ENCODE measurements at places on chromosomes 11 and 22.

- DNase-seq, result no peak
Observed at GRCh38 chr11:94142308-94143281, 14.0 kb downstream of the PANX1 start.

GRCh38 chr11:13291800-13292199, 14.2 kb downstream of the BMAL1 start:
- DNase-seq, result no peak

- no peak for DNase-seq
Observed at GRCh38 chr11:65529475-65530156, 4.7 kb downstream of the SCYL1 start.

- DNase-seq, result no peak
Observed at GRCh38 chr11:125873881-125874555, 13.4 kb upstream of the HYLS1 start.

GRCh38 chr22:46579751-46580449, 40.3 kb upstream of the GRAMD4 start:
- DNase-seq, result no peak

- no peak for DNase-seq
Observed at GRCh38 chr11:1978720-1979473, 18.7 kb downstream of the H19 start.

GRCh38 chr11:32101791-32102190, 10.9 kb downstream of the RCN1 start:
- no peak for DNase-seq

DNA sequence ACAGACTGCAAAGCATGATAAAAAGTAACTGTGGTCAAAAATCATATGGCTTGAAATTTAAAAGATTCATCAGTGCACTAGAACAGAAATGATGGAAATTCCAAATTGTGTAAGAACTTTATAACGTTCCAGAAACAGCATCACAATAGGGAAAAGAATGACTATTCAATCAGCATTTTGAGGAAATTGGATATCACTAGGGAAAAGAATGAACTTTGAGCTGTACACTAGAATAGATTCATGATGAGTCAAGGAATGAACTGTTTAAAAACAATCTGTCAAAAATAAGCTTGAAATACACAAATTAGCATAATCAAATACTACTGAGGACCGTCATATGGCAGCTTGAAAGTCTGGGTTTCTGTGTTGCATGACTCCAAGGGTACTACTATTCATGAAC, 20.5 kb upstream of the HEPHL1 start:
- DNase-seq, result no peak

DNA sequence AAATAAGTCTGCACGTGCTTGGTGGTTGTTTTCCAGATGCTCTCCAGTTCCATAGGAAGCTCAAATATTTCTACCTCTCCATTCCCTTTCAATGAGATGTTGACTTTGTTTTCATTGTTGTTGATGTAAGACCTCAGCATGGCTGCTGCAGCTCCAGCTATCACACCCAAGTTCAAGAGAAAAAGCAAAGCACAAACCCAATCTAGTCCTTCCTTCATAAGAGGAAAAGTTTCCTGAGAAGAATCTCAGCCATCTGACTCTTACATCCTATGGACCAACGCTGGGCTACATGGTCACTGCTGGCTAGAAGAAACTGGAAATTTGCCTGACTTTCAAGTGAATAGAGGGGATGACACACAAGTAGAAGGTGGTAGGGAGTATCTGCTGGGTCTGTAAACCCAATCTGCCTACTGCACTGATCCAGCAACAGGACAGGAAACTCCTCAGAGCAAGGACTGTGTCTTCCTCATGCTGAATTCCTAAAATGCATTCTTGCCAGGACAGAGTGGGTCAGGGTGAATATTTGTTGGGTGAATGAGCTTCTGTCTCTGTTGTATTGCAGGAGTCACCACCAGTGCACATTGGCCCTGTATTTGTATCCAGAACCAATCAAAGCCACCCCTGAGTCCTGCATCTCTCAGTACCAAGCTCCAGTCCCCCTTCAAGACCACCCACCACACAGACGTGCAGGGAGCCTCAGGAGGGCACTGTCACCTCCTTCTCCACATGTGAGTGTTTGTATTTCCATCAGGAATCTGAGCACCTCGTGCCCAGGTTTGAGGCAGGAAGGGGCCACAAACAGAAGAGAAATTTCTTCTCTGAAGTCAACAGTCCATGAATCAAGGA, 118.0 kb upstream of the IGLL5 start:
- no peak for DNase-seq

DNA sequence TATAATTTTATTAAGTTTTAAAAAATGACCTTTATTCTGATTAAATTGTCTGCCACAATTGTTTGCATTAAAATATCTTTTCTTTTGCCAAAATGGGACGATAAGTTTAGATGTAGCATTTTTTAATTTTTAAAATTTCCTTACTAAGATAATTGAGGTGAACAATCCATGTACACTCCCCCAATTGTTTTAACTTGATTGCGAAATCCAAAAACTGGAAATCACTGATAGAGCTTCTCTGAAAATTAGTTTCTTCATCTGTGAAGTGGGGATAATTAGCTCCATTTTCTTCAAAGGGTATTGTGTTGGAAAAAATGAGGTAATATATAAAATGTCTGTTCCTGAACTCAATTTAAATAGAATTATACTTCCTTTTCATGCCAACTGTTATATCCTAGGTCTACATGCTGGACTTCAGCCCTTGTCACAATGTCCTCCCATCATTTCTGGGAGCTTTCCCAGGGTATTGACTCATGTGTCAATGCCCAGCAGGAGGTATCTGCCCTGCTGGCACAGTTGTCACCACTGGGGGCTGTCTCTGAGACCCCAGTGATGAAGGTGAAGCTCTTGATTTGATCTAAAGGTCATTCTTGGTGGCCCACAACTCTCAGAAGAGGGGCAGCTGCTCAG, 28.7 kb upstream of the NAV2 start:
- no peak for DNase-seq

DNA sequence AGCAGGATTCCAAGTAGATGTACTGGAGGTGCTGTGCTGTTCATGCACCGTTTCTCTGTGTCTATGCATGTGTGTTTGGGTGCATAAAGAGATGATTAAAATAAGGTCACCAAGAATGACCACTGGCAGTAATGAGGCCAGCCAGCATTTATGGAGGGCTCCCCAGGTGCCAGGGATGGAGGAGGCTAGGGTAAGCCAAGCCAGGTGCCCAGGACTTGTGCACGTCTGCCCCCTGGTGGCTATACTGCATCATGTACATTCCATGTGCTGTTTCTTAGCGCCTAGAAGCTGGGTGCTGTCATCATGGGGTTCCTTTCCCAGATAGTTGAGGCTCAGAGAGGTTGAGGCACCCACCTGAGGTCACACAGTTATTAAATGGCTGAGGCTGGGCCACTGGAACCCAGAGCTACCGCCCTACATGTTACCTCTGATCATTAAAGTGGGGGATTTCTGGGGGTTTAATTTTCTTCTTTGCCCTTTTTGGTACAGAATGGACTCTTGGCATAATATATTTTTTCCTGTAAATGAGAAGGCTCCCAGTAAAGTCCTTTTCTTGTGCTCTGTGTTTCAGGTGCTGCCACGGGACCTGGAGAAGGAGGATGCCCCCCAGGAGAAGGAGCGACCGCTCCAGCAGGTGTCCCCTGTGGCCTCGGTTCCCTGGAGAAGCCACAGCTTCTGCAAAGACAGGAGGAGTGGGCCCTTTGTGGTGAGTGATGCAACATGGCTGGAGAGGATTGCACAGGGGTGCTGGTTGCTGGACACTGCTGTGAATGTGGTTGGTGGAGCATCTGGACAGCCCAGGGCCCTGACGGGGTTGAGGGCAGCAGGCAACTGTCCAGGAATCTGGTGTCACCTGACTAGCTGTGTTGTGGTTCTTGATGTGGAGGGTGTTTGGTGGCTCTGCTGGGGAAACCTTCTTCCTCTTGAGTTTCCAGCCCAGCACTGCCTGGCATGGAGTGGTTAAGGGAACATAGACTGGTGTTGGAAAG, 96.4 kb downstream of the KIAA1671 start:
- peak; percentile 78 for DNase-seq

GRCh38 chr22:21444701-21445436, 22.3 kb upstream of the TMEM191C start:
- no peak for DNase-seq

- no peak for DNase-seq
Observed at GRCh38 chr11:104682206-104682605, 216.1 kb downstream of the CASP12 start.

GRCh38 chr22:32200752-32201151, 4.1 kb downstream of the RFPL2 start:
- DNase-seq, result no peak

- DNase-seq, result no peak
Observed at GRCh38 chr11:123139206-123139605, 55.8 kb downstream of the CLMP start.

- no peak for DNase-seq
Observed at GRCh38 chr22:22761606-22761962, 117.2 kb downstream of the GGTLC2 start.

DNA sequence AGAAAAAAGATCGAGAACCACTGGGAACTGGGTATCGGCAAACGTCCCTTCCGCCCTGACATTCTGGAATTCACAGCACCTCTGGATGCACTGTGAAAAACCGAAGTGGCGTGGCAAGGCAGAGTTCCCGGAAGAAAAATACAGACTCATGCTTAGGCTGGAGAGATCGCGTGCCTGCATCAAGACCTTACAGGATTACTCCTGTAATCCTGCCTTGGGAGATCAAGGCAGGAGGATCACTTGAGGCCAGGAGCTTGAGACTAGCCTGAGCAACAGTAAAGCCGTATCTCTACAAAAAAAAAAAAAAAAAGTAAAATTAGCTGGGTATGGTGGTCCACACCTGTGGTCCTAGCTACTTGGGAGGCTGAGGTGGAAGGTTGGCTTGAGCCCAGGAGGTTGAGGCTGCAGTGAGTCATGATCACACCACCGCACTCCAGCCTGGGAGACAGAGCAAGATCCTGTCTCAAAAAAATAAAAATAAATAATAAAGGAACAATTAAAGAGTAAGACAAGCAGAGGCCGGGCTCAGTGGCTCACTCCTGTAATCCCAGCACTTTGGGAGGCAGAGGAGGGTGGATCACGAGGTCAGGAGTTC, 19.9 kb upstream of the TEF start:
- no peak for DNase-seq

GRCh38 chr11:44837661-44838060, 110.9 kb downstream of the TSPAN18 start:
- no peak for DNase-seq

DNA sequence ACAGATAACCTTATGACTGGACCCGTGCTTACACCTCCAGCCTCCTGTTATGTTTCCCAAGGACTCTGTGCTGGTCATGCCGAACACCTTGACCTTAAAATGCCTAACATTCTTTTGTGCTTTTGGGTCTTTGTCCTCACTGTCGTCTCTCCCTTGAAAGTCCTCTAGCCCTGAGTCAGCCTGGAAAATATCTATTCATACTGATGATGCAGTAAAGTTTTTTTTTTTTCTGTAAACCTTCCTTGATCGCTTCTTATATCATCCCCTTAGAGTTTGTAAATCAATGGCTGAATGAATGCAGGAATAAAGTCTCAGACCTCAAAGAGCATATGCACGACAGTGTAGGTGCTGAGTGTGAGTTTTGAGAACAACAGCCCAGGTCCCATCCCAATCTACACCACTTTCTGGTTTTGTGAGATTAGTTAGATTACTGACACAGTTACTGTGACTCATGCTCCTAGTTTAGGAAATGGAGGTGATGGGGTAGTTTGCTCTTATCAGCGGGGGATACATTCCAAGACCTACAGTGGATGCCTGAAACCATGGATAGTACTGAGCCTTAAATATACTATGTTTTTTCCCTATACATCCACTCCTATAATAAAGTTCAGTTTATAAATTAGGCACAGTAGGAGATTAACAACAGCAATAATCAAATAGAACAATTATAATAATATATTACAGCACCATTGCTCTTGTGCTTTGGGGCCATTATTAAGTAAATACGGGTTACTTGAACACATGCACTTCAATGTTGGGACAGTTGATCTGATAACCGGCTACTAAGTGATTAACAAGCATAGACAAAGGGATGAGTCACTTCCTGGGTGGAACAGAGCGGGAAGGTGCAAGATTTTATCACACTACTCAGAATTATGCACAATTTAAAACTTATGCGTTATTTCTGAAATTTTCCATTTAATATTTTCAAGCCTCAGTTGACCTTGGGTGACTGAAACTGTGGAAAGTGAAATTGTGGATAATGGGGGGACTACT, 8.6 kb downstream of the TCN1 start:
- no peak for DNase-seq

DNA sequence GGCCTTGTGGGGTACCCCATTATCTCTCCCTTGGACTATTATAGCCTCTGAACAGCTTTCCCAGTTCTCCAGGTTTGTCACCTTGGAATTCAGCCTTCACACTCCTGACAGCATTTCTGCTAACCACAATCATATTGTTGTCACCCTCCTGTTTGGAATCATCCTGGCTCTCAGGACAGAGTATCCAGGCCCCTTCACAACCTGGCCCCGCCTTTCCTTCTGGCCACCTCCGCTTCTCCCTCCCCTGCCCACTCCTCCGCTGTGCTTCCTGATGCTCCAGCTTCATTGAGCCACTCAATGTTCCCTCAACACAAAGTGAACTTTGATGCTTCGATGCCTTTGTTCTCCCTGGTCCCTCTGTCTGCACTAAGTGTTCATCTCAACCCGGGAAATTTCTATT, 3.1 kb downstream of the GPR83 start:
- no peak for DNase-seq

GRCh38 chr11:8477151-8477550, 116.9 kb downstream of the STK33 start:
- DNase-seq, result no peak

- no peak for DNase-seq
Observed at GRCh38 chr11:128467041-128467440, 120.3 kb downstream of the ETS1 start.

DNA sequence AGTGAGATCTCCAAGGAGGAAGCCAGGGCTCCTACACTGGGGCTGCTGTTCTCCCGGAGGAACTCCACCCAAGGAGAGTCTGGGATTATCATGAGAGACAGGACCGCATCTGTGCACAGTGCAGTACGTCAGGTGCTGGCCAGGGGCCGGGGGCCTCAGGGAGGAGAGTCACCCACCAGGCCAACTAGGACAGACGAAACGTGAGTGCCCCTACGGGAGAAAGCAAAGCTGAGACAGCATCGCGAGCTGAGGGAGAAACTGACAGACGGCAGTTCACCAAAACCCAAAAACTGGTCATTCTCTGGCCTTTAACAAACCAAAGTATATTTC, 273.4 kb downstream of the BRD1 start:
- DNase-seq, result no peak

DNA sequence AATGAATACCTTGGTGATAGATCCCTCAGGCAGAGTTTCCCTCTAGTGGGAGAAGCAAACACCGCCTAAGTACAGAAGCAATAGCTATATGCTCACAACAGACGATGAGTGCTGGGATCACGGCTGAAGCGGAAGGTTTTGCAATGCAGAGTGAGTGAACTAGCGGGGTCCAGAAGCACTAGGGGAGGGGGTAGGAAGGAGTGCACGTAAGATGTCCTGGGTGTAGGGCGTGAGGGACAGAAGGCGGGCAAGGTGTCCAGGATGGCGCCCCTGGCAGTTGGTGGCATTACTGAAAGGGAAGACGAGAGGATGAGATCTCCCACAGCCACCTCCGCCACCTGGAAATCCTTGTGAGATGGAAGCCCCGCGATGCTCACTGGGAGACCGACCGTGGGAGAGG, 81.0 kb downstream of the ETS1 start:
- DNase-seq, result no peak

- no peak for DNase-seq
Observed at GRCh38 chr11:49316180-49316579, 107.8 kb upstream of the FOLH1 start.

GRCh38 chr11:24598641-24599040, 101.8 kb downstream of the LUZP2 start:
- no peak for DNase-seq

Data from small intestine (tissue), 16 donors.